ENCODE measurements at places on chromosomes 12 and 14.

- DNase-seq = peak; percentile 20
These were observed 11.2 kb upstream of the PYGL start for GRCh38 chr14:50955373-50956043.

DNA sequence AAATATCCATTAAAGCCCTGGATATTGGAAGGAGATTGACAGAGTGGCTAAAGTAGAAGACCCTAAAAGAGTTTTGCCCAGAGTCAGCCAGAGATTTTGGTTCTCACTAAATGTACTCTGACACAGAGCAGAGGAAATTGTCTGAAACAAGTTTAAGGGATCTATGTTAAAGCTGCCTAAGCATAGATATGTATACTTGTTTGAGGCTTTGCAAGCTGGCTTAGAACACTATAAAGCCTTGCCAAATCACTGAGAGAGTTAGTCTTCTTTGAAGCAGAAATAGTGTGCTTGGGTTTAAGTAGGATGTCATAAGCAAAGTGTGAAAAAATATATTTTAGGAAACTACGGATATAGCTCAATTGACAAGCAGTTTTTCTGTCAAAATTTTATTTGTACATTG lies 653.5 kb downstream of the FSCB start:
- no peak for DNase-seq

DNA sequence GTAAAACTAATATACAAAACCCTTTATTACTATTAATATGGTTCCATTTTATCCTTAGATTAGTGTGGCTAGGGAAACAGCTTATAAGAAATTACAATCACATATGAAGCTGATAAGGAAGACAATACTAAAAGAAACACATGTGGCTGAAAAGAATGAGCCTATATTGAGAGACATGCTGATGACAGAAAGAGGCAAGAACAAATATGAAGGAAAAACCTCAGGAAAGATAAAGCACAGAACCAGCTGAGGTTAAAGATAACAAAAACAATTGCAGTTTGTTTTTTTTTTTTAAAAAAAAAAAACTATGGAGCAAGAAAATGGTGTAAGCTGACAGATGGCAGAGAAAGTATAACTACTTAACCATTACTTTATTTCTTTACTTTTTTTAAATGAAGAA lies 69.2 kb upstream of the OSBPL8 start:
- peak; percentile 10 for DNase-seq

GRCh38 chr14:67140556-67140955 lies 48.7 kb upstream of the GARIN2 start:
- DNase-seq = no peak

DNA sequence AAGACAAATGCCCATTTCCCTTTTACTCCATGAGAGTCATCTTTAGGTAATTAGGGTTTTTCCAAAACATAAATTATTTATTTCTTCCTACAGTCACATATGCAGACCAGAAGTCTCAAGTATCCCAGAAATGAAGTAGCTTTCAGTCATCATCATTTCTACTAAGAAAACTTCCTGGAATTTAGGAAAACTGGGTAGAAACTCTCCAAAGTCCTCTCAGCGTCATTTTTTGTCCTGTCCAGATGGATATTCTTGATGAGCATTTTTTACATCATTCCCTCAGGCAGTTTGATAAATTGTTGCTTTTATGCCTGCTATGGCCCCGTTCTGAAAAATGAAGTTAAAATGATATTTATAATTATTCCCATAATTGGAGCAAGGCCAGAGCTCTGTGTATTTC lies 93.9 kb upstream of the DCN start:
- no peak for DNase-seq

DNA sequence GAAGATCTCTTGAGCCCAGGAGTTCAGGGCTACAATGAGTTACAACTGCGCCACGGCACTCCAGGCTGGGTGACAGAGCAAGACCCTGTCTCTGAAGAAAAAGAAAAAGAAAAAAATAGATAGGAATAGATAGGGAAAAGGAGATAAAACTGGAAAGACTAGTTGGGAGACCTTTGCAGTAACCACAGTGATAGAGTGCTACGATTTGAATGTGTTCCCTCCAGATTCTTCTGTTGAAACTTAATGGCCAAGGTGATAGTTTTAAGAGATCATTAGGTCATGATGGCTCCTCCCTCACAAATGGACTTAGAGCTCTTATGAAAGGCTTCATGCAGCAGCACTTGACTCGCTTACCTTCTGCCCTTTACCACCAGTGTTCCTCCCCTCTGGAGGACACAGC lies 13.5 kb upstream of the ATF1 start:
- DNase-seq = no peak

DNA sequence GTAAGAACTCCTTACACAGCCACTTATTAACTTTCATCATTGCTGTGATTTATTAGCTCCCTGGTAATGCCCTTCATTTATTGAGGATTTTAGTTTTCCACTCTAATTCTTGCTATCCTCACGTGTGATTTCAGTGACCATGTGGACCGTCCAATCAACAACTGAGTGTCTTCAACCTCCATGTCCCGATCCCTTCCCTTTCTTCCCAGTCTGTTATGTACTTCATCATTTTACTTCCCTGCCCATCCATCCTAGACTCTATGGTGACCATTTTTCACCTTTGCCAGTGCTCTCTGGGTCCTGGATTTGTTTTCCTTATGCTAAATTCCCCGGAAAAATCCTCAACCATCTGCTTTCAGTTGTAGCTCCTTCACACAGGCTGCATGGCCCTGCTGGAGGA lies 111.0 kb downstream of the MSRB3 start:
- no peak for DNase-seq

DNA sequence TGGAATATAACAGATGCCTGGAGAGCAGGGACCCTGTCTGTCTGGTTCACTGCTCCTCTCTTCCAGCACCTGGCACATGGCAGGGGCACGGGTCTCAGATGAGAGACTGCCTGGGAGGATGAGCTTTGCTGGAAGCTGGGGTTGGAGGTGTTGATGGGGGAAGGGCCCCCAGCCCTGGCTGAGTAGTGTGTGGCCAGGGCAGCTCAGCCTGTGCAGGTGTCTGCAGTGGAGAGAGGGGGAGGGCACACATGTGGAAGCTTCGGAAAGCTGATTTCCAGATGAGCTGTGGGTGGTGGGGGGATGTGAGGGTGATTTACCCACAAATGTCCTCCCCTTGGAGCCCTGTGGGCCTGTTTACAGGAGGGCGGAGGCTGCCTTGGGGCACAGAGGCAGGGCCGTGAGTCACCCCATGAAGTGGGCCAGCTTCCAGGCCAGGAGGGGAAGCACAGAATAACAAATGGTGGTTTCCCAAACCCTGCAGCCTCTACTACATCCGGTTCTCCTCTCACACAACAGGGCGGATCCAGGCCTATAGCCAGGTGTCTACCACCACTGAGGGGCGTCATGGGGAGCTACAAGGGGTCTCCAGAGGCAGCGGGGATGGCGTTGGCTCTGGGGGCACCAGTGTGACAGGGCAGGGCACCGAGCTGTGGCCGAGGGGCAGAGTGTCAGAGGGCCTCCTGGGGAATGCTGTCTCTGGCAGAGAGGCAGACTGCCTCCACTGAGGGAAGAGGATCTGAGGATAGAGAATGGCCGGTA lies 11.0 kb downstream of the KRT7 start:
- DNase-seq = peak; percentile 86

GRCh38 chr14:74608959-74609611 lies 3.0 kb downstream of the LTBP2 start:
- peak; percentile 87 for DNase-seq

- DNase-seq = peak; percentile 22
These were observed 5.4 kb downstream of the SOS2 start for GRCh38 chr14:50225974-50226297.

GRCh38 chr12:116939734-116940133 lies 29.0 kb downstream of the FBXW8 start:
- DNase-seq = no peak

GRCh38 chr14:97706819-97707218 lies 909.6 kb downstream of the VRK1 start:
- DNase-seq = peak; percentile 52

- no peak for DNase-seq
These were observed 336.4 kb downstream of the LRIG3 start for GRCh38 chr12:58583940-58584339.

GRCh38 chr14:70662080-70662479 lies 20.4 kb downstream of the TTC9 start:
- no peak for DNase-seq

GRCh38 chr12:108139454-108139853 lies 10.4 kb downstream of the WSCD2 start:
- no peak for DNase-seq

DNA sequence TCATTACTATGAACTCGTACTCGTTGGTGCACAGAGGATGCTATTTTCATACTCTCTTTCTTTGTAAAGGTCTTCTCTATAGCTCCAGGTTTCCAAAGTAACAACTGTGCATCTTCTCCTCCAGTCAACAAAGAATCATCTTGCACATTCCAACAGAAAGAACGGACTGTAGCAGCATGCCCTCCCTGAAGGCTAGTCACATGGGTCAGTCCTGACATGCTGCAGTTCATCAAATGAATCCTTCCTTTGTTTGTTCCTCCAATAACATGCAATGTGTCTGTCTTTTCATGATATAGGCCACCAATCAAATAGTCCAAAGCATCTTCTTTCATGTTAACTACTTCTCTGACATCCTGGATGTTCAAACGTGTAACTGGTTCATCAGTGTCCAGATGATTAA lies 42.9 kb downstream of the WDR89 start:
- no peak for DNase-seq

DNA sequence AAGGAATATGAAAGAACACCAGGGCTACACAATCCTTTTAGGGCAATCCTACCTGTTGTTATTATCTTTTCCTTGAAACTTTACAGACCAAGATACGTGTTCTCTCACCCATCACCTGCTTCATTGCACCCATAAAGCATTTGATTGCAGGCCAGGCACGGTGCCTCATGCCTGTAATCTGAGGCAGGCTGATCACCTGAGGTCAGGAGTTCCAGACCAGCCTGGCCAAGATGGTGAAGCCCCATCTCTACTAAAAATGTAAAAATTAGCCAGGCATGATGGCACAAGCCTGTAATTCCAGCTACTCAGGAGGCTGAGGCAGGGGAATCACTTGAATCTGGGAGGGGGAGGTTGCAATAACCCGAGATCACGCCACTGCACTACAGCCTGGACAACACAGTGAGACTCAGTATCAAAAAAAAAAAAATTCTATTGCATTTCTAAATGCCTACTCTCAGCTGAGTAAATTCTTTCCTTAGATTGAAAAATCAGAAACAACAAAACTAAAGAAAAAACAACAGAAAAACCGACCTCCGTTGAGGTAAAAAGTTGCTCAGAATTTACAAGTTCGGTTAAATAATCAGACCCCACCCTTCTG lies 183.7 kb upstream of the TMEM132C start:
- DNase-seq = peak; percentile 23

- peak; percentile 55 for DNase-seq
These were observed 29.2 kb downstream of the ITPK1 start for GRCh38 chr14:93086441-93087055.

GRCh38 chr14:98958048-98958631 lies 313.9 kb downstream of the BCL11B start:
- no peak for DNase-seq

DNA sequence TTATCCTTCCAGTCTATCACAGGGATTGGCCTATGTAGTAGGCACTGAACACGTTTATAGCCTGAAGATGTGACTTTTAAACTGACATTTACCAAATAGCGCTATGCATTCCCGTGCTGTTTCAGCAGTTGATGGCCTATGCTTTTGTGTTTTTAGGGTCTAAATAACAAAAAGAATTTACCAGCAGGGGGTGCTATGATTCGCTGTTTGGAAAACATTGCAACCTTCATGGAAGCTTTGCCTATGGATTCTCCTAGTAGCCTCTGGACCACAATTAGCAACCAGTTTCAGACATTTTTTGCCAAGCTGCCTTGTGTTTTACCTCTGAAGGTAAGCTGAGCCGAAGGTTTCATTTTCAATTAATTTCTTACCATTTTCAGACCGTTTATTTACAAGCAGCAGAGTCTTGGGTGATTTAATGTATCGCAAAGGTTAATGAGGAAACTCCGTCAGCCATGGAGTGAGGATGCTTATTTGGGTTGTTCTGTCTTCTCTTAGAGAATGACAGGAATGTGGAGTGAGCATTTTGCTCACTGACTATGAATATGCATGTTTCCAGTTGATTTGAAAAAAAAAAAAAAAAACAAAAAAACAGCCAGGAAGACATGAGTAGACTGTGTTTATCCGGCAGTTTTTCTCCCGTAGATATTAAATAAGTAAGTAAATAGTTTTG lies 133.1 kb downstream of the PRIMA1 start:
- DNase-seq = peak; percentile 71

DNA sequence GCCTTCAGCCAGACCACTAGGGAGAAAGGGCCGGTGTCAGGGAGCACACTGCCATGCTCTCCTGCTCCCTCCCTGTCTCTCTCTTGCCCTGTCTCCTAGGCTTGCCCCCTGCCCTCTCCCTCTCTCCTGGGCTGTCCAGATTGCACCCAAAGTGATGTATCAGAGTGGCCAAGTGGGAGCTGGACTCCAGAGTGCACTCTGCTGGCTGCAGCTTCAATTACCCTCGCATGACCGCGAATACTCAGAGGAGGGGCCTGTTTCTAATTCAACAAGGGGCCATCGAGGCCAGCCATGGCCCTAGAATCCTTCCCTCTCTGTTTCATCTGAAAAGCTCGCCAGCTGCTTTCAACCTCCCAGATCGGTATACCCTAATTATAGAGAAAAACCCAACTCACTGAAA lies 206.4 kb upstream of the FKBP4 start:
- no peak for DNase-seq

- DNase-seq = no peak
These were observed 3.2 kb downstream of the C14orf132 start for GRCh38 chr14:96042248-96042930.

DNA sequence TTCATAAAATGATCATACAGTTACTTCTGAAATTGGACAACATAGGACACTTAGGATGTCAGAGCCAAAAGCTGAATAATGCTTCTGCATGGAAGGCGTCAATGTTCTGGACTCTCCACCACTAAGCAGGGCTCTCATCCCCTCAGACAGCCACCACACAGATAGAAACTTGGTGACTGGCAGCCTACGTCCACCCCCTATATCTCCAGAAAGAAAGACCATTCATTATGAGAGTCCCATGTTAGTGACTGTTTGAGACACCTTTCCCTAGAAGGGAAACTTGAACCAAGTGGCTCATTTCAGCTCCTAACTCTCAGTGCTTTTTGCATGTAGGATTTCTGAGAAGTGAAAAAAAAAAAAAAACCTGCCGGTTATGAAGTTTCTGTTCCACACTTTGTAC lies 251.0 kb upstream of the FKBP4 start:
- DNase-seq = no peak

DNA sequence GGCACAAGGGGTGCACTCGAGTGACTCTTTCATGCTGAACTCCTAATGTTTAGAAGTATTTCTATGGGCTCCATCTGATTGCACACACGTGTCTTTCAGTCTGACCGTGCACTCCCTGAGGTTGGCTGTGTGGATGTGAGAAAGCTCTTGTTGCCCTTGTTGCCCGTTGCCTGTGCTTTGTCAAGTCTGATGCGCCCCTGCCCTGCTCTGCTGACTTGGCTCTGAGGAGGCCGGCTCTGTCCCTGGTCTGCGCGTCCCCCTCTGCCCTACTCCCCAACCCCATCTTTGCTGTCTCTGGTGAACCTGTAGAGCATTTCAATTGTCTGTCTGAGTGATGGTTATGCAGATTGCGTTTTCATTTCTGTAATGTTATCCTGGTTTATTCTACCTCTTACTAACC lies 802.3 kb downstream of the NRXN3 start:
- DNase-seq = no peak

- DNase-seq = no peak
These were observed 51.4 kb upstream of the ANO2 start for GRCh38 chr12:5996459-5996858.

All from common myeloid progenitor, CD34-positive (primary cell).